ENCODE measurements at places on chromosomes 13 and 19. TPM values are rescaled to one million over a fixed set of nuclear protein-coding genes. Genes with fewer than 3 reads are reported as not detected.

The MYBPC2 gene
- 49.8 TPM for total RNA-seq

The ZNF808 gene
- 15.9 TPM for total RNA-seq

DNA sequence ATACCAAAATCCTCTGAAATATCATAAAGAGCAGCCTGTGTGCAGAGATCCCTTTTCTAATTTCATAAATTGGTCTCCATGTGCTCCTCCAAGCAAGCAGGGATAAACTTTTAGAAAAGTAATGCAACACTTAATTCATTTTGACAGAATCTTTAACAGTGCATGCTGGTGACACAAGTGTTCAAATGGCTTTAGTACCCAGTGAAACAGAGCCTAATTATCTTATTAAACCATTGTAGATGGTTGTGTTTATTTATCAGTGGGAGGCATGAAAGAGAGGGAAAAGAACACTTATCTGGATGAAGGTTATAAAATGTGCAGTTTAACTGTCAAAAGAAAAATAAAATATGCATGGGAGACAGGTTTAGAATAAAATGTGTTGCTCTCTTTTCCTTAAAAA lies 945.0 kb upstream of the PCDH20 start:
- H3K4me3 ChIP-seq = no peak overlapping the region
- H3K27ac ChIP-seq = no peak overlapping the region
- no peaks in the 10 kb centered on the region for H3K36me3 ChIP-seq
- no peak for DNase-seq
- H3K27me3 ChIP-seq = no peaks in the 10 kb centered on the region

DNA sequence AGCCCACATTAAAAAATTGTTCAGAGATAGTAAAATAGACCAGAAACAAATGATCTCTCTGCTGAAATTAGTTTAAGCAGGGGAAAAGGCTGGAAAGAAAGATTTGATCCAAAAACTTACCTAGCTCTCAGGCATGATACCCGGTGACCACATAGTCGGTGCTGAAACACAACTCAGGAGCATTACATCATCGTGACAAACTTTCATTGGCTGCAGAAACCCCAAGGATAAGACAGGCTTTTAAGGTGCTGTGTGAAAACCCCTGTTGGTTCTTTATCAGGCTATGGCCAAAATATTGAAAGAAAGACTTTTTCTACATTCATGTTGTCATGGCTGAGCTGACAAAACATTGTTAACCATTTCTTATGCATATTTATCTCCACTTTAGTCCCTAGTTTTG lies 171.7 kb upstream of the KLF12 start:
- peaks cover 4% of the 10 kb centered on the region for H3K4me1 ChIP-seq
- H3K36me3 ChIP-seq = no peaks in the 10 kb centered on the region
- H3K4me3 ChIP-seq = no peak overlapping the region
- no peak overlapping the region for H3K27ac ChIP-seq

Data from muscle of leg (tissue), 16 donors.